ENCODE measurements at places on chromosomes 13 and 19.
A peak's percentile ranks its signal among the peaks of the same experiment; 100 is the strongest.

DNA sequence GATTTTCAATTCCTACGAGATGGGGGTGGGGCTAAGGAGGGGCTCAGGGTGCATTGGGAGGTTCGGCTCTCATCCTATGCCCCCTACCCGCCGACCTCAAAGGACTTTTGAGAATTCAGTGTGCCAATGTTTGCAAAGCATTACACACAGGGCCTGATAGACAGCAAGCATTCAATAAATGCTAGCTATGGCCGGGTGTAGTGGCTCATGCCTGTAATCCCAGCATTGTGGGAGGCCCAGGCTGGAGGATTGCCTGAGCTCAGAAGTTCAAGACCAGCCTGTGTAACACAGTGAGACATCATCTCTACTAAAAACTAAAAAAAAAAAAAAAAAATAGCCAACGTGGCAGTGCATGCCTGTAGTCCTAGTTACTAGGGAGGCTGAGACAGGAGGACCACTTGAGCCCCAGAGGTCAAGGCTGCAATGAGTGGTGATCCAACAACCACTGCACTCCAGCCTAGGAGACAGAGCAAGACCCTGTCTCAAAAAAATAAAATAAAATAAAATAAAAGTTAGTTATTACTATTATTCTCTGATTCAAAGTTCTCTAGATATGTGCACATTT, 1.9 kb upstream of the CBLC start:
- DNase-seq, result no peak

- DNase-seq, result no peak
Observed at GRCh38 chr19:18493440-18494266, 28.2 kb downstream of the ELL start.

DNA sequence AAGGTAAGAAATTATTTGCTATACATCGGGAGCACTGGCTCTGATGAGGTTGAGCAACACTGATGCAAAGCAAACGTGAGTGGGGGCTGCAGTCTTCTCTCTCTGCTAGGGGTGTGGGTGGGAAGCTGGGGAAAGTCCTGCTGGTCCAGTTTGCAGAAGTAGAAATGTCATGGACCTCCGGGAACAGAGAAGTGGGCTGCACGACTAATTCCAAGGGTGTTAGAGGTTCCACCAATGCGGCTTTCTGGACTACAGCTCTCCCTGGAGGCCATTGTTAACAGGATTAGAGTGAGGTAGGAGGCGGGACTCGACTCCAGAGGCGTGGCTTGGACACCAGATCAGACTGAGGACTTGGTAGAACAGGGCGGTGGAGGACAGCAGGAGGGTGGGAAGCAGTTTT, 5.7 kb upstream of the FBXO27 start:
- peak; percentile 64 for DNase-seq

DNA sequence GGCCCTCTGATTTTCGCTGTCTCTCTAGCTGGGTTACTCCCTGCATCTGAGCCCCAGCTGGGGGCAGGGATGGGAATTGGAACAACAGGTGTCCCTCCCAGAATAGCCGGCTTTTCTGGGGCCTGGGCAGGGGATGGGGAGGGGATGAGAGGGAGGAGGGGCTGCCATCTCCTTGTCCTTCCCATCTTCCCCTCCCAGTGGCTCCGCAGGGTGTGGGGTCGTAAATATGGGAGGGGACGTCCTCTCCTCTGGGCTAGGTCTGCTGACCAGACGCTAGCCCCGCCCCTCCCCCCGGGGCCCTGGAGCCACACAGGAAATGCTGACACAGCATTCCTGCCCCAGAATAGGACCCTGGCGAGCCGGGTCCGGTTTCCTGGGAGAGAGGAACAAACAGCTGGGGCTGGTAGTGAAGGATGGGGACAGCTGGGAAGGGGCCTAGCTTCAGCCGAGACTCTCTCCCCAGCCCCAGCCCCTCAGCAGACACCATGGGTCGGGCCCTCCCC, 1.1 kb downstream of the RYR1 start:
- no peak for DNase-seq

- no peak for DNase-seq
Observed at GRCh38 chr19:41311072-41311471, 1.1 kb downstream of the CCDC97 start.

- no peak for DNase-seq
Observed at GRCh38 chr13:60275208-60275607, 111.5 kb upstream of the DIAPH3 start.

GRCh38 chr19:49391581-49392399, 3.7 kb downstream of the KASH5 start:
- peak; percentile 87 for DNase-seq

- DNase-seq, result no peak
Observed at GRCh38 chr13:95784161-95784899, 107.4 kb downstream of the DNAJC3 start.

GRCh38 chr19:1481224-1481892, 2.3 kb upstream of the C19orf25 start:
- DNase-seq, result no peak
